ENCODE measurements at places on chromosomes 2 and 18. TPM values are rescaled to one million over a fixed set of nuclear protein-coding genes. Genes with fewer than 3 reads are reported as not detected.

The EPB41L3 gene
- total RNA-seq: 72.7 TPM

The PLGLB2 gene
- total RNA-seq: 2.0 TPM

The HOXD13 gene
- total RNA-seq: not detected

The SFT2D3 gene
- total RNA-seq: 11.7 TPM

The GDF7 gene
- total RNA-seq: 0.16 TPM

The ERBB4 gene
- 127 TPM for total RNA-seq
